Stimulated activated naive B cell treated with anti-CD40 and anti-IgM and Interleukin-4, amounts not matched to agents 10 μg/mL and 1 μg/mL and 100 μg/mL, for 72 hours (primary cell): ENCODE measurements at places on chromosomes 1 and 21.

- H3K27me3 ChIP-seq: no peaks in the 10 kb centered on the region
- no peak overlapping the region for H3K4me3 ChIP-seq
- no peak for DNase-seq
These were observed 131.3 kb downstream of the TOMM20 start for GRCh38 chr1:234997201-234997895.

DNA sequence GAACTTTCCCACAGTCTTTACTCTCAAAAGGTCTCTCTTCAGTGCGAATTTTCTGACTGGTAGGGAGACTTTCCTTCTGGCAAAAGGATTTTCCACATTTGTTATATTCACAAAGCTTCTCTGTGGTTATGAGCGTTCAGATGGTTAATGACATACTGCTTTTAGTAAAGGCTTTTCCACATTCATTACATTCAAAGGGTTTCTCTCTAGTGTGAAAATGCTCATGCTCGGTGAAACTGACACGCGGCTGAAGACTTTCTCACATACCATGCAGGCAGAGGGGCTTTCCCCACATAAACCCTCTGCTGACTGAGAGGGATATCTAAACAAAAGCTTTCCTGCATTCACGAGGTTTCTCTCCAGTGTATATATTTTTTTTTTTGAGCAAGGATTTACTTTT, 9.9 kb upstream of the KLF18 start:
- DNase-seq: no peak
- H3K4me1 ChIP-seq: no peaks in the 10 kb centered on the region
- H3K4me3 ChIP-seq: no peak overlapping the region
- H3K27ac ChIP-seq: no peak overlapping the region
- peaks cover 3% of the 10 kb centered on the region for H3K36me3 ChIP-seq
- peaks cover 10% of the 10 kb centered on the region for H3K27me3 ChIP-seq

DNA sequence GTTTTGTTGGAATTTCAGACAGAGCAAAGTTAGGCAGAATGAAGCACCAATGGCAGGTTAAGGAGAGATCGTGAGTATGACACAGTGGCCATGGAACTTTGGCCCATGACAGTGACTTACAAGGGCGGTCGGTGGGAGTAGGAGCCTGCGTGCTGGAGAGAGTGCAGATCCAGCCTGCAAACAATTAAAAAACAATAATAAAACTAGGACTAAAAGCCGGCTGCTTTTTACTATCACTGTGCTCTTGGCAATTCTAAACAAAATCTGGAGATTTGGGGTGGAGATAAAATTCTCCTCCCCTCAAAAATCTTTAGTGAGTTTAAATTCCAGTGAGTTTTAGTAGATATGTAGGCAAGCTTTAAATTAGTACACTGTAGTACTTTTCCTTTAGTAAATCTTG, 96.9 kb downstream of the DHRS3 start:
- no peak for DNase-seq
- H3K27ac ChIP-seq: no peak overlapping the region
- H3K36me3 ChIP-seq: peaks cover 15% of the 10 kb centered on the region

GRCh38 chr1:159935719-159936272, 9.6 kb downstream of the IGSF9 start:
- no peaks in the 10 kb centered on the region for H3K36me3 ChIP-seq
- no peak for DNase-seq
- H3K4me1 ChIP-seq: peaks cover 59% of the 10 kb centered on the region
- peak overlapping the region; percentile 37 for H3K27ac ChIP-seq

- no peaks in the 10 kb centered on the region for H3K27me3 ChIP-seq
- no peak overlapping the region for H3K4me3 ChIP-seq
- no peak overlapping the region for H3K27ac ChIP-seq
- no peak for DNase-seq
- no peaks in the 10 kb centered on the region for H3K36me3 ChIP-seq
These were observed 74.5 kb downstream of the NFIA start for GRCh38 chr1:61156576-61157467.

- no peak overlapping the region for H3K4me3 ChIP-seq
- peak; percentile 39 for DNase-seq
- peaks cover 21% of the 10 kb centered on the region for H3K4me1 ChIP-seq
- H3K27ac ChIP-seq: no peak overlapping the region
- H3K36me3 ChIP-seq: no peaks in the 10 kb centered on the region
These were observed 12.5 kb upstream of the SARS1 start for GRCh38 chr1:109201123-109201703.
